SK-N-SH (cell line): ENCODE measurements at places on chromosomes 2 and 18.
A peak's percentile ranks its signal among the peaks of the same experiment; 100 is the strongest.

GRCh38 chr18:13375302-13376255, 157.0 kb downstream of the LDLRAD4 start:
- DNase-seq, result no peak

GRCh38 chr2:204486805-204487204, 58.5 kb upstream of the PARD3B start:
- DNase-seq, result no peak

GRCh38 chr2:206422493-206422892, 20.8 kb upstream of the ADAM23 start:
- DNase-seq, result no peak

- DNase-seq, result no peak
Measured at GRCh38 chr18:24702001-24702515, 241.6 kb downstream of the HRH4 start.

- no peak for DNase-seq
Measured at GRCh38 chr2:16561676-16562075, 104.0 kb downstream of the CYRIA start.

- no peak for DNase-seq
Measured at GRCh38 chr2:51723691-51724090, 691.8 kb upstream of the NRXN1 start.

- no peak for DNase-seq
Measured at GRCh38 chr2:38201784-38202183, 125.8 kb upstream of the CYP1B1 start.

DNA sequence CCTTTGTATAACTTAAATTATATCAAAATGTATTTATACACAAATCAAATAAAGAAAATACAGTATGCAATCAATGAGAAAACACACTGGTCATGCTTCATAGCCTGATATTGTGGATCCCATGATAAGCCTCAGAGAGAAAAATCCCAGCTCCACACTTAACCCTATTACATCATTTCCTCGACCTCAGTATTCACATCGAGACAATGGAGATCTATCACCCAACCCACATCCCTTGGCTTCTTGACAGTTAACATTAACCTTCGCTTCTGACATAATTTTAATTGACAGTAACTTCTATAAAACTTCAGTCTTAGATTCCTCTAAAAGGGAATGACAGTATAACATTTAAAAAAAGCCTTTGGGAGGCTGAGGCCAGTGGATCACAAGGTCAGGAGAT, 11.6 kb downstream of the TMX3 start:
- DNase-seq, result no peak

- no peak for DNase-seq
Measured at GRCh38 chr2:136297312-136297711, 179.4 kb upstream of the CXCR4 start.

DNA sequence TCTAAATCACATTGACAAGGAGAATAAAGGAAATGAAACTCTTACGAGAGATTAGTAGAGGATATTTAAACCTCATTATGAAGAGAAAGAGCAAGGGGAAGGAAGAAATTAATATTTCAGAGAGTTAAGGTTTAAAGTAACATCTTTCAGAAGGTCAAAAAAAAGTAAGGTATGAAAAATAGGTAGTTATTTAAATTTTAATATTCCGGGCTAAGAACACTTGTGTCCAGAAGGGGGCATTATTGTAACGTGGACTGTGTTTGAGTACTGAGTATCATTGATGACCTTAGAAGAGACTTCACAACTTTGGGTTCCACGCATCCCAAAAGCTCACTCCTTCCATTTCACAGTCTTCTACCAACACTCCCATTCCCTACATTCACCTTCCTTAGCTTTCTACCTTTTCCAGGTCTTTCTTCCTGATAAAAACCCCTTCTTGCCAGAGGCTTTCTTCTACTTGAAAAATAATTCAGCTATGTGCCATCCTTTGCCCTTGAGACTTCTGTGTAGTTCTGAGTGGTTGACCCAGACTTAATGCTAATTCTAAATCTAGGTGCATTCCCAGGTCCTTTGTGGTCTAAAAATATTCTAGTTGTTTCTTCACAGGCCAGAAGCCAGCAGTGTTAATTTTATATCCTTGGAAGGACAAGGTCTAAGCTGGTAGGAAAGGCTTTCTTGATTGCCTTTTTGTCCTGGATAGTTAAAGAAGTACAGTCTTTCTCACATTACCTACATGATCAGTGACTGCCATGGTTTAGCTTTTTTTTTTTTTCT, 16.5 kb downstream of the DYNC1I2 start:
- DNase-seq, result peak; percentile 40

GRCh38 chr2:237314198-237314597, 99.8 kb downstream of the COL6A3 start:
- DNase-seq, result no peak

GRCh38 chr2:227363756-227364155, 15.3 kb downstream of the TM4SF20 start:
- DNase-seq, result no peak

DNA sequence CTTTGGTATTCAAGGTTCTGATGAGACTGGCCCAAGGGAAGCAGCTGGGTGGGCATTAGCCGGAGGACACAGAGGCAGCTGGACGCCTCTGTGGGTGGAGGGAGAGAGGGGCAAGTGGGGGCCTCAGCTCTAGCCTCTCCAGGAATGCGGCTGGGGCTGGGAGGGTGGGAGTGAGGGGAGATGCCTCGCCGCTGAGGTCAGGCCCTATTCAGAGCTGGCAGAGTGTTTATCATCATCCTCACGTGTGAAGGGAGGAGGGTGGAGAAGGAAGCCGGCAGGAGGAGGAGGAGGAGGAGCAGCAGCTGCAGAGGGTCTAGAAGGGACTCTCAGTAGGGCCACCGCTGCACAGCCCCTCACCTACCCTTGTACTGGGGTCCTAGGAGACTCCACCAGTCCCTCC, 43.1 kb downstream of the TNS1 start:
- no peak for DNase-seq

- no peak for DNase-seq
Measured at GRCh38 chr2:63801455-63801854, 40.2 kb upstream of the UGP2 start.

- DNase-seq, result no peak
Measured at GRCh38 chr2:64866797-64867196, 122.4 kb upstream of the SLC1A4 start.

DNA sequence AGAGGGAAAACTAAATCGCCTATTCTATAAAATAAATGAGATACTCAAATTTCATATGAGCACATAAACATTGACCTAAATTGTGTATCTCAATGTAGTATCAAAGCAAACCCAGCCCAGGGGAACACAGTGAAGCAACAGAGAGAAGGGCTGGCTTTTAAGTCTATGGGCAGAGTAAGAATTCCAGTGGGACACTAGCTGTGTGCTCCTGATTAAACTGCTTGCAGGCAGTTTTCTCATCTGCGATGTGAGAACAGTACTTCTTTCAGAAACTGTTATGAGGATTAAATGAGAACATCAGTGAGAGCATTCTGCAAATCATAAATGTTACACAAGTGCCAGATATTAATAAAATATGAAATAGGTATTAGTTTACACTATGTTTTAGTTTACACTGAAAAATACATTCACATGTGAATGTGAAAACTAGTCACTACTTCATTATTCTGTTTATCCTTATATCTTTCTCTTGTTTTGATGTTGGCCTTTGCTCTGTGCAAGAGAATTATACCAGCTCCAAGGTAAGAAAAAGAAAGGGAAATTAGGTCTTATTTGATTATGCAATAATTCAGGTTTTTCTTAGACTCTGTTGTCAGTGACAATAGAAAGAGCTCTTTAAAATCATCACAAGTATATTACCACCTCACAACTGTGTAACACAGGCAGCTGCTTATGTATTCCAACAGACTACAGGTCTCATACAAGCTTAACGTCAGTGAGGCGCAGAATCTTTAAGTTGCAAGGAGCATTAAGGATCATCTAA, 47.5 kb downstream of the GAREM1 start:
- no peak for DNase-seq

DNA sequence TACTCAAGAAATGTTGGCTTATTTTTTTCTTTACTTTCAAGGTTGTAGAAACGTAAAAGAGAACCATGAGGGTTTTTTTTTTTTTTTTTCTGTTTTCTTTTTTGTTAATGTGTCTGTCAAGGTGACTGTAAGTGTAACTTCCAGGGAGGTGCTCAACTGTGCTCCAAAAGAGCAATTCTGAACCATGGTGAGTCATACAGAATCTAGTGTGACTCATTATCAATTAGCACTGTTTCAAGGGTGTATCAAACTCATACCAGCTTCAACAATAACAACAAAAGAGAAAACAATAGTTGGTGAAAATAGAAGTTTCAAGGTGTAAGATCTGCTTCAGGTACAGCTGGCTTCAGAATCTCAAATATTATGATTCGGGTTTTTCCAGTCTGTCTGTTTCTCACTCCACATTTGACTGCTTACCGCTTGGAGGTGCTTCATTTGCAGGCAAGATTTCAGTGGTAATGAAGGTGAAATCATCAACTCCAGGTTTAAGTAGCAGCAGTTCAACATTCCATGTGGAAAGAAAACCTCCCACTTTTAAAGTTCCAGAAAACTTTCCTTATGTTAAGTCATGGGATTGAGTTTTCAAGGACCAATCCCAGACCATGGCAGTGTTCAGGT, 850.6 kb downstream of the CNTNAP5 start:
- DNase-seq, result no peak

GRCh38 chr2:10157293-10157692, 34.8 kb downstream of the RRM2 start:
- DNase-seq, result peak; percentile 50

DNA sequence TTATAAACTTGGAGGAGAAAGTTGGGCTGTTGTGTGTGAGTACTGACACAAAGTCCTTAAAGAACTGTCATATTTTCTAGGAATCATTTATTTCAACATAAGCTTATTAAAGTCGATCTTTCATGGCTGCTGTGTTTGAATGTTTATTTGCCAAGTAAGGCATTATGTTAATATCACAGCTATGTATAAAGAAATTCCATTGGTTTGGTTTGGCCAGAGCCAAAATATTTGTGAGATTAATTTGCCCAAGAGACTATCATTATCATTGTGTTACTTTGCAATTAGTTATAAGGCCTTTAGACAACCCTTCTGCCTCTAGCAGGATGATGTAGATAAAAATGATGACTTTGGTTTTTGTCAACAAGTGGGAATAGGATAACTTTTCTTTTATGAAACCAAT, 240.6 kb upstream of the NT5C1B start:
- no peak for DNase-seq

- DNase-seq, result no peak
Measured at GRCh38 chr2:69570474-69570873, 73.1 kb downstream of the AAK1 start.

DNA sequence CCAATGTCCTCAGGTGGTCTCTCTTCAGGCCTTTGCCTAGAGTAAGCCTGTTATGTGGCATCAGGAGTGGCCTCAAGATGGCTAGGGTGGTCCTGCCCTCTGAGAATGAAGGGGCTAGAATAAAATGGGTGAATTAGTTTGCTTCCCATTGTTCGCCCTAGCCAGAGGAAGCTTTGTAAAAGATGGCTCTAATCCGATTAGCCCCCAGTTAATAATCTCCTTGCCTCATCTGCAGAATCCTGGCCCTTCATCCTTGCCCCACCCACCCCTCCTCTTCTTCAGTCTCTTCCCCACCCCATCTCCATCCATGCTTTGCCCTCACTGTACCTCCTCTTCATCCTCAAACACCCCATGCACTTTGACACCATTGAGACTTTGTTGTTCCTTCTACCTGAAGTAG, 57.4 kb upstream of the LGALSL start:
- DNase-seq, result no peak

- DNase-seq, result no peak
Measured at GRCh38 chr2:227461811-227462461, 10.0 kb upstream of the AGFG1 start.

GRCh38 chr2:128069769-128070168, 21.2 kb upstream of the UGGT1 start:
- no peak for DNase-seq

- DNase-seq, result peak; percentile 14
Measured at GRCh38 chr2:50535971-50536759, 495.8 kb downstream of the NRXN1 start.

DNA sequence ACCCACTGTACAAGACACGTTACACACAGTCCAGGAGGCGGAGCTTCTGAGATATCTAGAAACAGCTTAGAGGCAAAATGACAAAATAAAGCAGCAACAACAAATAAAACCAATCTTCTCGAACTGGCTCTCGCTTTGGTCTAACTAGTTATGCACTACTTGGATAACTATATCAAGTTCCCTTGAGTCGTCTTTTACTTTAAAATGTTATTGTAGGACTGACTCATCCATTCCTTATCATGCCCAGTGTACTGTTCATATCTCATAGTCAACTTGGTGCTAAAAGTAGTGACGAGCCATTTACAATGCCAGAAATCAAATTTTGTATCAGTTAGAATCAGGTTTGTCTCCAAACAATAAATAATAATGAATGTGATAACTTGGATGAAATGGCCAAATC, 102.5 kb upstream of the SLC35G4 start:
- no peak for DNase-seq

- DNase-seq, result no peak
Measured at GRCh38 chr2:137997733-137998132, 33.5 kb downstream of the HNMT start.

- DNase-seq, result no peak
Measured at GRCh38 chr2:155766342-155767115, 566.0 kb downstream of the NR4A2 start.

DNA sequence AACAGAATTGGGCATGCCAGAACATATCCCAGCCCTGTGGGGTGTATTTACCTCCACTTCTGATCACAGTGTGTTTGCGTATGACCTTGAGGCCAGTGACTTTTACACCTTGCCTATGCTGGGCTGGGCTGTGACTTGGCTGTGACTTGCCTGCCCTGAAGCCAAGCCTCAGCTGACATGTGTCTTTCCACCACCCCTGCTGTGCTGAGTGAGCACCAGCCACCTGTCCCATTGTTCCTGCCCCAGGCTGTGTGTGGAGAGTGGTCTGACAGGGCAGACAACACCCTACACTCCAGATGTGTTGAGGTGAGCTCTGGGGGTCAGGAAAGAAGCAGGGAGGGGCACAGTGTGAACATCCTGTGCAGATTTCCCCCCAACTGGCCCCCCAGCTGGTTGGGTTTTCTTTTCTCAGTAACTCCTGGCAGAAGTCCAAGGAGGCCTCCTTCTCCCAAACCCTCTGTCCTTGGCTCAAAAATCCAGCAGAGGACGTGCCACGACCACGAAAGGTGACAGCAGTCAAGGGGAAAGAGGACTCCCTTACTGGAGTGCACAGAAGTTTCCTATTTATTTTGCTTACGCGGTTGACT, 5.1 kb upstream of the STEAP3 start:
- DNase-seq, result no peak

DNA sequence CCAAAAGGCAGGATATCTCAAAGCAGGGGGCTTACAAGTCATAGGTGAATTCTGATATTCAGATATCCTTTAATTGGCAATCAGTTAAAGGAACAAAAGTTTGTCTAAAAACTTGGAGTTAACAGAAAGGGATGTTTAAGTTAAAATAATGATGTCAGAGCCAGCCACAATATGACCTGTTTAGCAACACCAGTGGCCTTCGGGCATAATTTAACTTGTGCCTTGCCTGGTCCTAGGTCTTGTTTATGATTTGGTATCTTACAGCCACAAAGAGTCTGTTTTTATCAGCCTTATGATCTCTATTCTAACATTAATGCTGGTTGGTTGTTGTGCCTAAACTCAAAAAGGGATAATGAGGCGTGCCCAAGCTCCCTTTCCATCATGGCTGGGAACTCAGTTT, 252.9 kb downstream of the RNF152 start:
- no peak for DNase-seq
